ENCODE measurements at places on chromosomes 5 and 9.

GRCh38 chr5:113293975-113294310 is 140.8 kb downstream of the TSSK1B start:
- DNase-seq: no peak

DNA sequence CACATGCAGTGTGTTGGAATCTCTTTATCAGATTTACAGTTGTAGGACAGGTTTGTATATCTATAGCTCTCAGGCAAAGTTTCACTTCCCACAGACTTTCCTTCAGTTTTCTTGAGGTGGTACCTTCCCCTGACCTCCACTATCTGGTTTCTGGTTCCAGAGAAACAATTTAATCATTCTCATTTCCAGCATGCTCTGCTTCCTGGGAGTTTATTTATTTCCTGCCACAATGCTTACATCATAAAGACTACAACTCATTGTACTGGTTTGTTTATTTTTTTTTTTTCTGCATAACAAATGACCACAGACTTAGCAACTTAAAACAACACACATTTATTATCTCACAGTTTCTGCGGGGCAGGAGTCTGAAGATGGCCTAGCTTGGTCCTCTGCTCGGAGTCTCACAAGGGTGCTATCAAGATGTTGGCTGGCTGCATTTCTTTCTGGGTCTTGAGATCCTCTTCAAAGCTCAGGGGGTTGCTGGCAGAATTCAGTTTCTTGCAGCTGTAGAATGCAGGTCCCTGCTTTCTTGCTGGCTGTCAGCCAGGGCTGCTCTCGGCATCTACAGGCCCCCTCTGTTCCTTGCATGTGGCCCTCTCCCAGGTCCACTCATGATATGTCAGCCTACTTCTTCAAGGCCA is 247.7 kb downstream of the ENC1 start:
- no peak for DNase-seq

GRCh38 chr5:20055301-20055700 is 67.3 kb upstream of the CDH18 start:
- no peak for DNase-seq

DNA sequence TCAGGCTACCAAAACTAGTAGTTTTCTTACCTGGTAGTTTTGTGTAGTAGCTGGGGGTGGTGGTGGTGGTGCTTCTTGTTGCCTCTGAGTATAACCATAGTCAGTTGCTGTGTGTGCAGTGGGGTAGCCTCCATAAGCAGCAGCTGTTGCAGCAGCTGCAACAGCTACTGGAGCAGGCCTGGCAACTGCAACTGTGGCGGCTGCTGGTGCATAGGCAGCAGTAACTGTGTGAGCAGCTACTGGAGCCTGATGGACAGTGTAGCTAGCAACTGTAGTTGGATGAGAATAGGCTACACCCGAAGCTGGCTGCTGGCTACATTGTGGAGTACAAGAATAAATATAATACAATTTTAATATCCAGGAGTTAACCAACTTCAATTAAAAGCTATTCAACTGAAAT is 24.7 kb downstream of the ZFR start:
- DNase-seq: no peak

- DNase-seq: no peak
These were observed 14.6 kb downstream of the HK3 start for GRCh38 chr5:176884571-176884890.

- DNase-seq: no peak
These were observed 702 bp downstream of the TMEM8B start for GRCh38 chr9:35829764-35830096.

- DNase-seq: no peak
These were observed 22.1 kb downstream of the P4HA2 start for GRCh38 chr5:132205385-132206125.

- no peak for DNase-seq
These were observed 66.3 kb downstream of the MAT2B start for GRCh38 chr5:163571744-163572143.

DNA sequence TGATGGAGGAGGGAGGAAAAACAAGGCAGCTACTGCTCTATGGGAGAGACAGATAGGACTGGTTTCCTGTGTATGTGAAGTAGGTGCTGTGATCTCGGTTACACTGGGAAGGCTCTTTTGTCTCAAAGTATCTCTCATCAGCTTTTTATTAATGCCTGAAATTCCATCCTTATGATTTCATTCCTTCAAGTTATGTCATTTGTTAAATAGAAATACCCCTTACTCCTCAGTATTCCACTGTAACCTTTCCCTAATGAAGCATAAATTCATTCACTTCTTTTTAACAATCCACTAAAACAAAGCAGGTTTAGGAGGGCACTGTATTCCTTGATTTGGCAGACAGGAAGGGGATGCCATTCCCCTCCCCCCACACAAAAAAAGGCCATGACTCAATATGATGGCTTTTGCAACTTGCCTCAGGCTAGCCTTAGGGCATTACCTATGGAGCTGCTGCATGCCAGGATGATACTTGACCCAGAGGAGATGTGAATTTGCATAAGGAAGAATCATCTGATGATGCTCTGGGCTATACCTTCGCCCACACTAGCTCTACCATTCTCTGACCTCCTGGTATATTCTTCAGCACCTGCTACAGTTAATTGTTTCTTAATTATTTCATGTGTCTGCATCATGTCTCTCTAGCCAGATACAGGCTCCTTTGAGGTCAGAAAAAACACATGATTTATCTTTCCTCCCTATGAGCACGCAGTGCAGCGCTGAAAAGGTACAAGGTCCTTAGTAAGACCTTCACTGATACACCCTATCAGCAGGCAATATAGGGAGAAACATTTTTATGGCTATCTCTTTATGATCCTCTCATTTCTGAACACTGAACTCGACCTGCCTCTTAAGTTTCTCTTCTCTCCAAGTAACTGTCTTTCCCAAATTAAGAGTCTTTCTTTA is 26.3 kb downstream of the NR3C1 start:
- no peak for DNase-seq

GRCh38 chr5:151250346-151251000 is 2.5 kb upstream of the GM2A start:
- DNase-seq: no peak

DNA sequence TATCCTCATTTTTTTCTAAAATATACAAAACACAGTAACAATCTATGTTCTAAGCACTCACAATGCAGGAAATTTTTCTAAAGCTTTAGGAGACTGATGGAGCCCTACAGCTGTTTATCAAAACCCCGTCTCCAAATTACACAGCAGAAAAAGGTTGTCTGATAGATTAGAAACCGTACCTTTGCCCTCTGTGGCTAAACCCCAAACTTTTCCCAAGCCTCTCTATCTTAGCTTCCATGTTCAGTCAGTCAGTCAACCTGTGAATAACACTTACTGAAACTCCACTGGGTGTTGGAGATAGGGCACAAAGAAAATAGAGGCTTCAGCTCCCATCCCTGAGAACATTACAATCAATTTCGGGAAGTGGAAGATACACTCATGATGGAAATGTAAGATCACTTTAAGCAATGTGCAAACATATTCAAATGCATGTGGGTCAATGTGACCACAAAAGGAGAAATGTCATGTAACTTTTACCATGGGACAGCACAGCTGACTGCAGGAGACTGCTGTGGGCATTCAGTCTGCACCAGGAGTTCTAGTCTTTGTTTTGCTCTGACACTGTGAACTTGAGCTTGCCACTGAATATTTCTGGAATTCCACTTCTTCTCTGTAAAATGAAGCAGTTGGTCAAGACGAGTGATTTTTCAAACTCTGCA is 279.5 kb upstream of the PIK3R1 start:
- no peak for DNase-seq

GRCh38 chr9:6153425-6153824 is 62.2 kb upstream of the IL33 start:
- no peak for DNase-seq

DNA sequence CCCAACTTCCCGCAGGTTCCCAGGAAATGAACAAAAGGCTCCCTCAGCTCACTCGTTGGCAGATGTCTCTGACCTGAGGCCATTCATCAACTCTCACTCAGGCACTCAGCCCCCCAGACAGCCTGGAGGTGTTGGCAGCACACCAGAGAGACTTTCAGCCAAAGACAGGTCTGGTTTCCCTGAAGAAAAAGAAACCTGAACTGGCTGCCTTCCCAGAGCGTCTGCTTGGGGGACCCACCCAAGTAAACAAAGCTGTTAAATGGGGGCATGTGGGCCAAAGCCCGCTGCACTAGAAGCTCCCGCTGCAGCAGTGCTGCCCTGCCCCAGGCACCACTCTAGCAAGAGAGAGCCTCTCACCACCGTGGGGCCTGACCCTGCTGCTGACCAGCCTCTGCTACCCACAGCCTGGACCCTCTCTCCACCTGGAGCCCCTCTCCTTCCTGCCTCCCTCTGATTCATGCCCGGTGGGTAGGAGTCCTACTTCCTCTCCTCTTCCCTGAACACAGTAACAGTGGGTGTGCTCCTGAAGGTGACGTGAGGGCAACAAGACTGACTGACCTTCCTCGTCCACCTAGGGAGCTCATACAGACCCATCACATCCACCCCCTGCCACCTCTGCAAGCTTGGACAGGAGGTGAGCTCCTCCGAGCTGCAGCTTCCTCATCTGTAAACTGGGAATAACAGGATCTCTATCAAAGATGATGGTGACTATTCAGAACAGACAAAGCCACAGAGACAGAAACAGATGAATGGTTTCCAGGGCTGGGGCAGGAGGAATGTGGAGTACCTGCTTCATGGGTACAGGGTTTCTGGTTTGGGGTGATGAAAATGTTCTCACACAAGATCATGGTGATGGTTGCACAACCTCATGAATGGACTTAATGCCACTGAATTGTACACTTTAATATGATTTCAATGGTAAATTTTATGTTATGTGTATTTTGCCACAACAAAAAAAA is 31.0 kb upstream of the GABRP start:
- no peak for DNase-seq

DNA sequence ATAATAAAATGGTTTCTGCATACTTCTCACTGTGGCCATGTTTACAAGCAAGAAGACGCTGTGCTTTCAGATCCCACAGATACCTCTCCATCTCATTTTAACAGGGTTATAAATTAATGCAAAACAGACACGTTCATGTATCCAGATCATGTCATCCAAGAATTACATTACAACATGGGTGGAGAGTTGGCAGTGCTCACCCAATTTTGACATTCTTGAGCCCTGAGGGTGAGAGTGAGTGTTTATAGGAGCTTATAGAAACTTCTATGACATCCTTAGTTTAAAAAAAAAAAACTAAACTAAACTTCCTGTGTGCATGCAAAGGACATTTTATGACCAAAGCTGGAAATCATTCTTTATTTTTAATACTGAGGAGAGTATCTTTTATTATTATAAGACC is 9.1 kb downstream of the PRKACG start:
- no peak for DNase-seq

DNA sequence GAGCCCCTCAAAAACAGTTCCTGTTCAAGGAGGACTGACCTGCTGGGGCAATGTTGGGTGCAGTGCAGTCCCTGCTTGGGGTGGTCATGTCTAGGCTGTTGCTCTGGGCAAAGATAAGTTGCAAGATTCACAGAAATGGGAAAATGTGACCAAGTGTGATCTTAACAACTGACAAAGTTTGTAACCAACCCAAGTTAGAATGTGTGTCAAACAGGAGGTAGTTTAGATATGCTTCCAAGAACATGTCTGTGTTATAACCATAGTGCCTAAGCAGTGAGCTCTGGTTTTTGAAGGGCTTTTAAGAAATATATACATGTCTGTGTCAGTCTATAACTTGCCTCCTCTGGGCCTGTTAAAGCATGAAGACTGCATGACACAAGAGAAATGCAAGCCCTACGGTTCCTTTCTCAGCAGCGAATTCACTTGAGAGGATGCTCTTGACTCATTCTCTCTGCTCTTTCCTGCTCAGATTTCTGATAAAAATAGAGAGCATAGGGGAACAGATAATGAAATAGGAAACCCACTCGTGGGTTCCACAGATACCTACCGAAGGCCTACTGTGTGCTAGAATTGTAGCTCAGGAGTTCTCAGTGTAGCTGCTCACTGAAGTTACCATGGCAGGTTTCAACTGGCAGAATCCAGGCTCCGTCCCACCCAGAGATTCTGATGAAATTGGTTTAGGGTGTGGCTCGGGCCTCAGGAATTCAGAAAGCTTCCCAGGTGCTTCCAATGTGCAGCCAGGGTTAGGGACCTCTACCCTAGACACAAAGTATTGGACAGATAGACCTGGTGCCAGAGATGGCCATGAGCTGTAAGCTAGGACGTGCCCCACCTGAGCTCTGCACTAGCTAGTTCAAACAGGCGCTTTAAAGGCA is 52.4 kb downstream of the ARHGEF37 start:
- DNase-seq: no peak

GRCh38 chr9:15182101-15182551 is 124.9 kb downstream of the TTC39B start:
- DNase-seq: no peak

DNA sequence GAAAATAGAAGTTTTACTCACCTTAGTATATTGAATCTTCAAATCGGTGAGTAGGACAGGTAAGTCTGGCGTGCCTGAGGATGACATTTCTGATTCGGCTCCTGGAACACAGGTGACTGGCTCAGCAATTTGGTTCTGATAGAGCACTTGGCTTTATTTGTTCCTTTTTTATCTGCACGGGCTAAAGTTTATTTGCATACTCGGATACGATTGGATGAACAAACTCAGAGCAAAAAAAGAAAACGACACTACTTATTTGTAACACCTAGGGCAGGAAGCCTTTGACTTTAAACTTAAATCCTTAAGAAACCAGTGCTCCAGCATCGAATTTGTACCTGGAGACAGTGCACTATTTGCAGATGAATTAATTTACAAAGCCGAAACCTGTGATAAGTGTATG is at the start of gene ALDH1A1:
ALDH1A1 (minus strand) TSS at position 140 of the 400 bp plus-strand sequence; CDS start at position 87, 53 bp downstream.
- DNase-seq: no peak

GRCh38 chr5:135435467-135436330 is 11.4 kb downstream of the DCANP1 start:
- DNase-seq: no peak

- no peak for DNase-seq
These were observed 229.3 kb downstream of the SLF1 start for GRCh38 chr5:94847726-94848125.

DNA sequence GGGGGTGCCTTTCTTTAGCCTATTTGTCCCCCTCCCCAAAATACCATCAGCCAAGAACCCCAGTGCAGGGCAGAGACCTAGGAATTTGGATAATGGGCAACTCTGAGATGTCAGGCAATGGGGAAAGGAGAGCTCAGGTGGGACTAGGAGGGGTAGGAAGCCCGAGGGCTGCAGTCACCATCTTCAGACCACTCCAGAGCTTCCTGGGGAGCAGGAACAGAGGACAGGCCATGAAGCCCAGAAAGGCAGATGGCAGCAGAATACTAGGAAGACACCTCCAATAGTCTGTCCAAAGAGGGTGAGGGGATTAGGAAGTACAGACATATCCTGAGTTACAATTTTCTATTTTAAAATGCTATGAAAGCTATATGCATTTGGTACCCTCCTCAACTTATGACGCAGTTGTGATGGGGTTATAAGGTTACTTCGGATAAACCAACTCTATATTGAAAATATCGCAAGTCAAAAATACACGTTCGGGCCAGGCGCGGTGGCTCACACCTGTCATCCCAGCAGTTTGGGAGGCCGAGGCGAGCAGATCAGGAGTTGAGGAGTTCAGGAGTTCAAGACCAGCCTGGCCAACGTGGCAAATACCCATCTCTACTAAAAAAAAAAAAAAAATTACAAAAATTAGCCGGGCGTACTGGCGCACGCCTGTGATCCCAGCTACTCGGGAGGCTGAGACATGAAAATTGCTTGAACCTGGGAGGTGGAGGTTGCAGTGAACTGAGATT is 34.6 kb upstream of the IL17B start:
- no peak for DNase-seq

- DNase-seq: no peak
These were observed 53.0 kb upstream of the FCN1 start for GRCh38 chr9:134970719-134971118.
